Stimulated activated CD4-positive, alpha-beta T cell treated with anti-CD3 and anti-CD28 coated beads, Interleukin-1b, Interleukin-23, amount 100 ng/mL, for 1 hour (primary cell): ENCODE measurements at places on chromosomes 4 and X.

DNA sequence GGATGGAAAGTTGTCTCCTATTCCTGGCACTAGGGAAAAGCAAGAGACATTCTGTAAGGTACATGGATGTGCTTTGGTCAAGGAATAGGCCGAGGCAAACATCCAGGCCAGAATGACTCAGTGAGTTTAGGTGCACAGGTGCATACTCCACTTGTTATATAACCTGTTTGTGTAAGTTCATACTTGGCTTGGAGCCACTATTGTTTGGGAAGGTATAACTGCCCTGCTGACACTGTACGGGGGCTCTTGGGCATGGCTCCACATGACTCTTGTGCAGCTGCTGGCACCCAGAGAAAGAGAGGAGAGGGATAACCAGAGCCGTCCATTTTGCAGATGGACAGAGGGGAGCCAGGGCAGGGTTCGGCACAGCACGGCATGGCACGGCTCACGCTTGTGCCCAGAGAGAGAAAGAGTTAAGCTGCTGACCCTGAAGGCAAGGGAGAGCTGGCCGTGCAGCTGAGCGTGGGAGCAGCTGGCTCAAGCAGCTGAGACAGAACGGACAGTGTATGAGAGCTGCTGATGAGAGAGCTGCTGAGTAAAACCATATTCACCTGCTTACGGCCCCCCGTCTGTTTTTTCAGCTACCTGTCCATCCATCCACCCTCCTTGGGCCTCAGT, 98.0 kb downstream of the SLC2A9 start:
- no peak for DNase-seq

DNA sequence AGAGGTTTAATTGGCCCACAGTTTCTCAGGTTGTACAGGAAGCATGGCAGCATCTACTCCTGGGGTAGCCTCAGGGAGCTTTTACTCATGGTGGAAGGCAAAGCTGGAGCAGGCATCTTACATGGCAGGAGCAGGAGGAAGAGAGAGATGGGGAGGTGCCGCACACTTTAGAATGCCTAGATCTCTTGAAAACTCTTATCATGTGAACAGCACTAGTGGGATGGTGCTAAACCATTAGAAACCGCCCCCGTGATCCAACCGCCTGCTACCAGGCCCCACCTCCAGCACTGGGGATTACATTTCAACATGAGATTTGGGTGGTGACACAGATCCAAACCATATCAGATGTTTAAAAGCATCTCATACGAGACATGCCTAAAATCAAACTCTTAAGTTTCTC, 41.6 kb upstream of the SCOC start:
- no peak for DNase-seq

GRCh38 chr4:156336511-156336910, 382.8 kb upstream of the CTSO start:
- DNase-seq = no peak

DNA sequence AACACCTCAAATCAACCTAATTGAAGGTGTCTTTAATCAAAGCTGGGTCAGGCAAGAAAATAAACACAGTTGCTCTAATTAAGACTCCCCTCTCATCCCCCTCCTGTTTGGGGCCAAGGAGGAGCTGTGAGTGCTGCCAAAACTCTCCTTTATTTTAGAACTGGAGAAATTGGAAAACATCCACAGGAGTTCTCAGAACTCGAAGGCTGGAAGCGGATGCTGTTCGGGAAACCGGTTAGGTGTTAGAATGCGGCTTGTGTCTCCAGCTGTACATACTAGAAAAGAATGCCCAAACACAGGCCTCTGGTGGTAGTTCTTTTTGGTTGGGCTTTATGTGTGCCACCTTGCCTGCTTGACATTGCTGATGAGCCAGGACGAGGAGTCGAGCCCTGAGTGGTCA, 118.2 kb downstream of the GPR143 start:
- DNase-seq = no peak

GRCh38 chrX:22952010-22952409, 47.8 kb upstream of the DDX53 start:
- DNase-seq = no peak

DNA sequence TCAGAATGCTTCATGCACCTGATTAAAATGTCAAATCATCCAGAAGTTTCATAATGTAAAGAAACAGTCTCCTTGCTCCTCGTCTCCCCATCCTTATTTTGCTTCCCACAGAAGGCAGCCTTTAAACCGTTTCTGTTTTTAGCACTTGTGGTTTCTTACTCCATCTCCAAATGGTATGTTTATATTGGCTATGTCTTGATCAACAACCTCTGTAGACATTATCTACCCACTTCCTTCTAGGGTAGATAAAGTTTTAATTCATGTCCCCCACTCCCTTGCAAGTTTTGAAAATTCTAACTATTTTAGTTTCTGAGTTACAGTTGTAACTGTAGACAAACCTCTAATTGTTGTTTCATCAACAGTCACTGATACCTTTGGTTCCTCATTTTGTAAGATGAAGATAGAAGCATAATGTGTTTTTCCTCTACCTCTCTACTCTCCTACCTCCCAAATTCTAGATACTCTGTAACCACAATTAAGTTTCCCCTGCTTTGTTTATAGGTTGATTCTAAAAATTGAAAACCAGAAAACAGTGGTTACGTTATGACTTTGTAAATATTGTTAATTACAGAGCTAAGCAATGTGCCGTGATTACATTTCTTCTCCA, 291.7 kb upstream of the GATB start:
- no peak for DNase-seq

GRCh38 chrX:109440475-109440874, 41.4 kb downstream of the GUCY2F start:
- DNase-seq = no peak

DNA sequence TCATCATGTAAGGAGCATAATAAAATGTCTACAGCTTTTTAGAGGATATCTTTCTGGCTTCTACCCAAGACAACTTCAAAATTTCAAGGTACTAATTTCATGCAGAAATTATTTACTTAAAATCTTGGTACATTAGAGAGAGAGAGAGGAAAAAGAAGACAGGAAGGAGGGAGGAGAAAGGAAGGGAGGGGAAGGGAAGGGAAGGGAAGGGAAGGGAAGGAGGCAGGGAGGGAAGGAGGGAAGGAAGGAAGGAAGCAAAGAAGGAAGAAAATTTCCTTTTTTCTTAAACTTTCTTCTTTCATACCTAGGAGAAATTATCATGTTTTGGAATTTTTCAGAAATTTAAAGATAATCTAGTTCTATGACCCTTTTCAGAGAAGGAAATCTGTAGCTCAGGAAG, 61.8 kb downstream of the HS3ST1 start:
- DNase-seq = no peak

- no peak for DNase-seq
These were observed 100.5 kb downstream of the GPR143 start for GRCh38 chrX:9665113-9665512.

- no peak for DNase-seq
These were observed 26.1 kb upstream of the CXCL13 start for GRCh38 chr4:77579406-77580076.

- DNase-seq = peak; percentile 16
These were observed 39.2 kb downstream of the COPS4 start for GRCh38 chr4:83074086-83074704.

GRCh38 chr4:153553155-153553818, 87.1 kb downstream of the TMEM131L start:
- no peak for DNase-seq

DNA sequence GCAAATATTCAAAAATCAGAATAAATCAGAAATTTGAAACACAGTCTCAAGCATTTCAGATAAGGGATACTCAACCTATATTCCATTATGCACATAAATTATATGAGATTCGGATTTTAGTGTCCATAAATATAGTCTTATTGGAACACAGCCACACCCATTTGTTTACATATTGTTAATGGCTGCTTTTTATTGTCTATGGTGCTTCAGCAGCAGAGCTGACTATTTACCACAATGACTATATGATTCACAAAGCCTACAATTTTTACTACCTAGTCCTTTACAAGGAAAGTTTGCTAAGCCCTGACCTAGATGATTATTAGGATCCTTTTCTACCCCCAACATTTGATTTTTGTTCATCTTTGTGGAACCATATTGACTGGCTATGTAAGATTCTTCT, 63.9 kb downstream of the IL1RAPL1 start:
- no peak for DNase-seq

GRCh38 chr4:7252510-7253340, 60.4 kb downstream of the SORCS2 start:
- DNase-seq = no peak

DNA sequence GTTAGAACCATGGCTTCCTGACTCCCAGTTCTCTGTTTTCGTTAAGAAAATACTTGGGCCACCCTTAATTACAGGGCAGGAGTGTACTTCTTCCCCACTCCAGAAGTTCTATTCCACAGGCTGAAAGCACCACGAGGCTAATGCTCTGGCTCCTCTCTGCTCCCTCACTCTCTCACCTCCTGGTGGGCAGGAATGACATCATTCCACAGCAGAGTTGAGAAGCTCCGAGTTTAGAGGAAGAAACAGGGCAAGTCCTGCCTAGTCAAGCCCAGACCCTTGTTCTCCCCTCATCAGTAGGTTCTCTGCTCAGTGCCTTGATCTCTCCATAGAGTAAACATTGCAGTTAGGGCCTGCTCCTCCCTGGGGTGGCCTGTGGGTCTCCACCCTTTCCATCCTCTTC, 343.8 kb upstream of the CLNK start:
- DNase-seq = no peak

DNA sequence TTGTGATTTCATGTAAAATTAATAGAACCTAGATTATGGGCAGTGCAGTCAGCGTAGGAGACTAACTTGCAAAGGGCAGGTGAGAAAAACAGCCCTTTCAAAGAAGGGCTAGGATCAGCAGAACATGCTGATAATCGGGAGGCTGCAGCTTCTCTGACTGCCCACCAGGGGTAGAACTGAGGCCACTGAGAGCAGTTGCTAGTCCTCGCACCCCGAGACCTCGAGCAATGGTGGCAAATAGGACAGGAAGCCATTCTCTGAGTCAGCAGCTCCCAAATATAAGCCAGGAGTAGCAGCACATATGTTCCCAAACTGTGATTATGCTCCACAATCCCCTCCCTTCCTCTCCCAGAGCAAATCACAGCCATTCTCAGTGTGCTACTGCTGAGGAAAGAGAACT, 186.5 kb downstream of the MSL3 start:
- DNase-seq = no peak

GRCh38 chr4:103204111-103204510, 6.0 kb upstream of the CENPE start:
- no peak for DNase-seq

GRCh38 chr4:162170509-162170908, 6.7 kb upstream of the FSTL5 start:
- no peak for DNase-seq

DNA sequence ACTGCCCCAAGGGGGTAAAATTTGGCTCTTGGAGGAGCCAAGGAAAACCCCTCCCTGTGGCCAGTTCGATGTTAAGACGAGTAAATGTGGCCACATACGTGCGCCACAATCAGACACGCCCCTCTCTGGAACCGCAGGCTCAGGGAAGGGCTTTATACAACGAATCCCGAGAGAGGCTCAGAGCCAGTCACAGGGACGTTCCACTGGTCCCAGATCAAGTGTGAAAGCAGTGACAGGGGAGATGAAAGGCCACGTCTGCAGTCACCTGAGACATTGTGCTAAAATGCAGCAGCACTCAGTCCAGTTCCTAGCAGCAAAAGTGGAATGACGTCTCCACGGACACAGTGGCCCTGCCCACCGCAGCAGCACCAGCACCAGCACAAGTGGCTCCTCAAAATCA, 68.0 kb downstream of the ACOX3 start:
- no peak for DNase-seq

GRCh38 chr4:126532527-126532926, 1100.2 kb upstream of the INTU start:
- DNase-seq = no peak

- DNase-seq = no peak
These were observed 8.7 kb downstream of the RXFP1 start for GRCh38 chr4:158530381-158530780.

DNA sequence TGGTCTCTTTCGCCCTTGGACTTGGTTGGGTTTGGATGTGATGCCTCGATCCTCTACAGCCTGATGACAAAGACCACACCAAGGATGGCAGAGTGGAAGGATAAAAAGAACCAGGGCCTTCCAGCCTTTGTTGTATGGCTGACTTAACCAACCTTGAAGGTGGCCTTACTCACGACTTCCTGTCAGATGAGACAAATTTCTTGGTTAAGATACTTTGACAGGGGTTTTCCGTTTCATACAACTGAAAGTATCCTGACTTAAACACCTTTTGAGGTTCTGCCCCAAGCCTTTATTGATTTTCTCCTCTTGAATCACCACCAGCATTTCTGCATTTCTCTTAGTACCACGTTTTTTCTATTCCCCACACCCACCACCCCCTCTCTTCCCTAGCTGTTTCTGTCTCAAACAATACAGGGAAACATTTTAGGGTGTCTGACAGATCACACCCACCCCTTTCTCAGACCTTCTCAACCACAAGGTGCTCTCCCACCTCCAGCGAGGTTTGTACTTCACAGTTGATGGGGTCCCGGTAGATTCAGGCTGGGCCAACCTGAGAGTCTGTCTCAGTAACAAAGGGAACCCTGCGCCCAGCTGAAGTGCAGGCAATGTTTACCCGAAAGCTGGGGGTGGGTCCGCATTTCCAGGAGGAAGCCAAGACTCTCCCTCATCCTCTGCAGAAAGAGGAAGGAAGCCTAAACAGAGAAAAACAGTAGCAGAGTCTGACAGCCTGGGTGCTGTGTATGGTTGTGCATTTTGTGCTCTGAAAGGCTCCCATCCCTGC, 5.0 kb upstream of the TSPAN5 start:
- DNase-seq = peak; percentile 39

- no peak for DNase-seq
These were observed 335.2 kb downstream of the UBE2NL start for GRCh38 chrX:144219035-144219434.

DNA sequence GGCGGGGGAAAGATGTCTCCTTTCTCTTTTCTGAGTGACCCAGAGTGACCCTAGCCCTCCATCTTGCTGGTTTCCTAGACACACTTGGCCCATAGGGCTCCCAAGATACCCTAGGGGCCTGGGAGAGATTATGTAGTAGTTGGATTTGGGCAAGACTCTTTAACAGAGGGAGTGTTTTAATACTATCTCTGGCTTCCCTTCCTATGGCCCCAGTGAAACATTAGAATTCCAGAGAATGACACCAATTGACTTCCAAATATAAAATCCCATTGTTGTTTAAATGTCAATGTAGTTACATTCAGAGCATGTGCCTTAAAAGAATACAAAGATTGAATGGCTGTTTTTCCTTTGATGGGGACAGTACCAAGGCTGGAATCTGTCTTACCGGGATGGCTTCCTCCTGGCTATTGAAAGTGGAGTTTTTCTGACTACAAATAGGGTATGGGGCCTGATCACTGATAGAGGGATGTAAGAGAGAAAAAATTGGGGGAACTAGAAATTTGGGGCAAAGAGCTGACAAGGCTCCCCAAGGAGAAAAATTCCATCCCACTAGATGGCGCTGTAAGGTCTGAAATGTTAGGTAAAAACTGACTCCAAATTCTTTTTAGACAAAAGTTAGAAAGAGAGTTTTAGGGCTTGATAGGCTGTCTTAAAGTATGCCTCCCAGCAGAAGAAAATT, 10.7 kb downstream of the TENT5D start:
- no peak for DNase-seq

DNA sequence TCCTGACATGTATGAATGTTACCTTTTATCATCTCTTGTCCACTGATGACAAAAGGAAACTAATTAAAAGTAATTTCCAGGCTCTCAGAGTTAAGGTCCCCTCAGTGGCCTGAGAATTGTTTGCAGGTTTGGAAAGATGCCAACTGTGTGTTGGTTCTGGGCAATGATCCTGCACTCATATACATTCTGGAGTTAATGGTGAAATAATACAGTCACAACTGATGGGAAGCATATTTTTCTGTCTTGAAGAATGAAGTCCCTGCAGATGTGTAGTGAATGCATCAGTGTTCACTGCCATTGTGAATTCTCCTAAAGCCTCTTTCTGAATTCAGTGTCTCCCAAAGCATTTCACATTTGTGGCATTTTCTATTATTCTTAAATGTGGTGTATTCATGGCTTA, 238.1 kb upstream of the PPP1R2C start:
- no peak for DNase-seq
